ENCODE measurements at places on chromosomes 12 and 14.

DNA sequence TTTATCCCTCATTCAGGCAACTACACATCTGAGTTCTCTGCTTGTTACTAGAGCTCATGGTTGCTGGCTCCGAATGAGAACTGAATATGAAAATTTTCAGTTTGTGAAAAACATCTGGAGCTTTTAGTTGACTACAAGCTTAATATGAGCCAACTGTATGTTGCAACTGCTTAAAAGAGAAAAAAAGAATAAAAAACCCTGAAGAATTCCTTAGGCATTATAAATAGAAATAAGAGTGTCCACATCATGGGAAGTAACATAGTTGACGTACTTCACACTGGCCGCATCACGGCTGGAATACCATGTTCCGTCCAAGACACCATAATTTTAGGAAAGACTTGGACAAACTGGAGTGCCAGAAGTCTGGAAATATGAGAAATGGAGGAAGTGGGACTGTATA is 57.9 kb downstream of the PDE3A start:
- DNase-seq: no peak

DNA sequence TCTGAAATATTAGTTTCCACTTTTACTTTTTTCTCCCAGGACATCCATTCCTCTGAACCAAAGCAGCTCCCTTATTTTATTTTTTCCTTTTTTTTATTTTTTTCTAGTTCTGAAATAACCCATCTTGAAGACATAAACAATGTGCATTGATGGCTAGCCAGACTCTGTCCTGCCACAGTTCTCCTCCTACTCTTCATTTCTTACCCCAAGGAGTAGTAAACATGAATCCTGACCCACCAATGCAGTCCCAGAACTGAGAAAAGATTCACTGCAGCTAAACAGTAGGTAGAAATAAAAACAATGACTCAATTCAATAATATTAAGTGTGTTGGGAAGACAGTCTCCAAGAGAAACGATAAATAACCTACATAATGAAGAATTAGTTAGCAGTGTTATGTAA is 65.7 kb upstream of the NOVA1 start:
- no peak for DNase-seq

DNA sequence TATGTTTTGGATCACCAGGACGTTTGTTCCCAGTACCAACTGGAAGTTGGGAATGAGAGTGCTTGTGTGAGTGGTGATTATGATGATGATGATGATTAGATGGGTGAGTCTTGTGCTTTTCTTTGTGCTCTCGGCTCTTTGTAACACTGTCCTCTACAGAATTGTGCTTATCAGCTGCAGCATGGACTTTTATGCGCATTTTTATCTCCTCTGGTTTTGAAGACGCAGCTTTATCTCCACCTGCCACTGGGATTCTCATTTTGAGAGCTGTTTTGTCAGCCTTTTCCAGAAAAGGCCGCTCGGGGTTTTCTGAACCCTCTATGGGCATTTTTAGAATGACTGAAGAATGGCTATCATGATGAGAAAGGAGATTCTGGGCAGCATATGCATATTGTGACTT is 11.5 kb upstream of the KANSL2 start:
- DNase-seq: no peak

- DNase-seq: no peak
Observed at GRCh38 chr14:101402936-101403660, 158.2 kb upstream of the DIO3 start.

- no peak for DNase-seq
Observed at GRCh38 chr14:57692671-57693070, 173.2 kb downstream of the SLC35F4 start.

- DNase-seq: no peak
Observed at GRCh38 chr12:12954356-12954755, 2.4 kb upstream of the GPRC5D start.

DNA sequence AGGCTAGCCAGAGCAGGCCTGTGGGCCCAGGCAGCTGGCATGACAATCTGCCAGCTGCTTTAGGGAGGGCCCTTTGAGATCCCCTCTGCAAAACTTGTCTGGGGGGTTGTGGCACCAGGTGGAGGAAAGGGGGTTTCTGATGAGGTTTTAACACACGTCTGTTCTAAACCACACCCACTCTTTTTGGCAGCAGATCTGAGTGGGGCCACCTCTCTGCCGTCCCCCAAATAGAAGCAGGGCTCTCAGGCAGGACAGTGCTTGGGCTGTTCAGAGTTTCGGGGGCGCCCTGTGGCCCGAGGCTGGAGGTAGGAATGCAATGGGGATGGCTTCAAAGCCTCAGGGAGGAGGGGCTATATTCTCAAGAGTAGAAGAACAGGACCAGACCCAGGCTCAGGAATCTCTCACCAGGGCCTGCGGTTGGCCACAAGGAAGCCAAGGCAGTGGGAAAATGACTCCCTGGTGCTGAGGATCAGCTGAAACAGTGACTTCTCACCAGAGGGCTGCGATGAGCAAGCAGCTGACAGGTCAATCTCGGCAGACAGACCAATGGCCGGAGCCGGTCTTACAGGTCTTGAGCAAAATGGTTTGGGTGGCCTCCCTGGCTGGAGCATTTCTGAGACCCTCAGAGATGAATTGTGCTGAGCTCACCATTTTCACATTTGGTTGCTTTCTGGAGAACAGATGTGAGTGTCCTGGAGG is 1.5 kb upstream of the KRT5 start:
- DNase-seq: no peak

All from activated CD8-positive, alpha-beta T cell treated with anti-CD3 and anti-CD28 coated beads for 36 hours (primary cell).